8988T (cell line): ENCODE measurements at places on chromosomes 1 and 21.

DNA sequence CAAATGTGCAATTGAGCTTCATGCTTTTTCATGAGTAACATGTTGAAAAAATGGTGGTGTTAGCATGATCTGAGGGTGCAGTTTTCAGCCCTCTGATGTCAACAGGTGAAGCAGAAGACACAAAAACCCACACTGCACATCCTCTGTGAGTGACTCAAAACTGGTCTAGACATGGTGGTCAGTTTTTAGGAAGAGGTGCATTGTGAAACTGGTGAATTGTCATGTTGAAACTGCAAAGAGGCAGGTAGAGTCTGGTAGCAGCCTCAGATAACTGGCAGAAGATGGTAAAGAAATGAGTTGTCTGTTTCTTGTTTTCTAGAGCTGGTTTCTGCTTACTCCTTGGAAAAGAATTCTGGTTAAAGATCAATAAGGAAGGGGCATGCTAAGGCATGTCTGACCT lies 97.3 kb upstream of the HMCN1 start:
- DNase-seq, result no peak

- DNase-seq, result no peak
Observed at GRCh38 chr1:6300342-6301048, 39.6 kb upstream of the GPR153 start.

GRCh38 chr21:38444691-38445090 lies 53.6 kb downstream of the ERG start:
- DNase-seq, result no peak

- DNase-seq, result no peak
Observed at GRCh38 chr1:203478986-203479385, 3.4 kb downstream of the PRELP start.

- no peak for DNase-seq
Observed at GRCh38 chr1:172742599-172743500, 83.9 kb downstream of the FASLG start.

DNA sequence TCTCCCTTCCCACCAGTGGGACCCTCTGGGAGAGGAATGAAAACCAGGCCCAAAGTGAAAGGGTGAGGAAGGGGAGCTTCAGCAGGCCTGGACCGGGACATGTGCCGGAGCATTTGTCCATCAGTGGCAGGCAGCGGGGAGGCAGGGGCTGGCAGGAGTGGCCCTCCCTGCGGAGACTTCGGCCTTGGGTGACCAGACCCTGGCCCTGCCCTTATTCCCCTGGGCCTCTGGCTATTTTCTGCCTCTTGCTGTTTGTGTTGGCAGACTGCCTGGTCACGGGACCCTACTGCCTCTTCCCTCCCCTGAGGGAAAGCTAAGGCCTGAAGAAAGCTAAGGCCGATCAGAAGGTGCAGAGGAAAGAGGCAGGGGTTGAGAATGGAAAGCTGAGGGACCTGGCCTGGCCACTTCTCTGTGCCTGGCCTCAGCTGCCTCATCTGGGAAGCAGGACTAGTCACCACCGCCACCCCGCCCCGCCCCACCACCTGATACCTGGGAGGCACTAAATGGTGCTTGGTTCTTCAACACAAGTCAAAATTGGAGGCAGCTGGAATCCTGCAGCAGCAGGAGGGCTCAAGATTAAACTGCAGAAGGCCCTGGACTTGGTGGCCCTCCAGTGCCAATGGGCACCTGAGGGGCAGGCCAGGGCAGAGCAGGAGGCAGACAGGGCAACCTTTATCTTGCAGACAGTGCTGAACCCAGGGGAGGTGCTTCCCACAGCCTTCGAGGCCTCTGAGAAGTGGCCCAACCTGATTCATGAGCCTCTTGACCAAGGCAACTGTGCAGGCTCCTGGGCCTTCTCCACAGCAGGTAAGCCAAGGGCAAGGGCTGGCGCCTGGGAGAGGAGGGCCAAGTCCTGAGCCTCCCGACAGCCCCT lies 7.9 kb downstream of the TINAGL1 start:
- no peak for DNase-seq

GRCh38 chr1:202501281-202501680 lies 152.8 kb downstream of the PPP1R12B start:
- no peak for DNase-seq

GRCh38 chr1:114521396-114522263 lies 10.6 kb upstream of the TRIM33 start:
- no peak for DNase-seq

GRCh38 chr21:45511007-45511406 lies 31.2 kb downstream of the SLC19A1 start:
- DNase-seq, result no peak
